ENCODE measurements at places on chromosomes 5 and 9.

DNA sequence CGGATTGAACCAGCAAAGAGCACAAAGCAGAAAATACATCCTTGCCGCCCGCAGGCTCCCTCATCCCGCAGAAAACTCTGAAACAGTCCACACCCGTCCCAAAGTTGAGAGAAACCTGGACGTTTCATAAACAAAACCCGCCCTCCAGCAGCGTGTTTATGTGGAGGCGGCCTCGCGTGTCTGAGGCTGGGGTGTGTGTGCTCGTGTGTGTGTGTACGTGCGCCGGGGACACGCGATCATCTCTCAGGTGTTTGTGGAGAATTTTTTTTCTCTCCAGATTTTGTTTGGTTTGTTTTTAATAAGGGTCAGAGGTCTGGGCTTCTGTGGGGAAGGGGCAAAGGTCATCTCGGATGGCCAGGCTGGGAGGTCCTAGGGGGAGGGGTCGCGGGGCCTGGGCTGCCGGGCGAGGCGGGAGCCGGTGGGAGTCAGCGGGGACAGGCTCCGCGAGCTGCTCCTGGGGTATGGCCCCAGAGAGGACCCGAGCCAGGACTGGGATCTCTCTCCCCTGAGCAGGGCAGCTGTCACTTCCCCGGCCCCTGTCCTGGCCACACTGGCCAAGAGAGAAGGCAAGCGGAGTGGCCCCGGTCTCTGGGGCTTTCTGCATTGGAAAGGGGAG lies 206.4 kb downstream of the C9orf50 start:
- DNase-seq = no peak

DNA sequence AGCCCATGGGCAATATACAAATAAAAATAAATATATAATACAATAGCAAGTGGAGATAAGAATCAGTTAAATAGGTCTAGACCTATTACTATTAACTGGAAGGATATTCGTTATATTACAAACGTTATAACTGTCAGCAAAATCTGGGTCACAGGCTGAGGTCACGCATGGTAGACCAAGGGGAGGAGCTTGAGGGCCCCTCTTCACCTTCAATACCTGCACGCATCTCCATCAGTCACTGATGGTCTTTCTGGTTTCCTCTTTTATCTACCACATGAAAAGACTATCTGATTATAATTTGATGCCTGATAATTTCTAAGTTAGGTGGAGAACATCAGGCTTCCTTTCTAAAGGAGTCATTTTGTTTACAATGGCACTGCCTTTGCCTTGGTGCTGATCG lies 43.2 kb downstream of the MAT2B start:
- no peak for DNase-seq

DNA sequence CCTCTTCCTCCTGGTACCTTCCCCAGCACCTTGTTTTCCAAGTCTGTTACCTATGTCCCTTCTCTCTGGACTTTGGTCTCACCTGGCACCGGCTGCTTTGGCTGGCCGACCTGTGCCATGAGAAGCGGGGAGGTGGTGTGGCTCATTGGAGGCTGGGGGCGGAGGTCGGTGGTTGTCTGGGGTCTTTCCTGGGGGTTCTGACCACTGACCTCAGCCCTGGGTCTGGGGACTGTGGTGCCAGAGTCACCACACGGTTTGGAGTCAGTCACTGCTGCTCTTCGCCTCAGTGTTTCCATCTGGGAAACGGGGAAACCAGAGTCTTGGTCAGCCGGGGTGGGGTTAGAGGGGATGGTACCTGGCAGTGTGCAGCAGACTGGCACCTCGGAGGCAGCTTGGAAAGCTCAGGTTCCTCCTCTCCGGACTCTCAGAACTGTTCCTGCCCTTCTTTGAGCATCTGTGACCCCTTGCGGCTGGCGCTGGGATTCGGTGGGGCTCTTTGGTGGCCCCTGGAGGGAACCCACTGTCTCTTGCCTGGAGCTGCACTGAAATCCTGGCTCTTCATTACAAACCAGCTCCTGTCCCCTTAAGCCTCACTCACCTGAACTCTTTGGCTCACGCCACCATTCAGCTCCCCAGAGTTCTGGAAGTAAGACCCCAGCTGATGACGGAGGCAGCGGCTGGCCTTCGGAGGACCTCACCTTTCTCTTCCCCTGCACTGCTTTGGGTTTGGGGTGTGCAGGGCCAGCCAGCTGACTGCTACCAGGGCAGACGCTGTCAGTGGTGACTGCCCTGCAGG lies 4.1 kb upstream of the RXRA start:
- DNase-seq = no peak

GRCh38 chr5:138760448-138761110 lies 7.4 kb downstream of the CTNNA1 start:
- no peak for DNase-seq

- DNase-seq = no peak
Observed at GRCh38 chr9:79945016-79945415, 373.3 kb downstream of the TLE4 start.

DNA sequence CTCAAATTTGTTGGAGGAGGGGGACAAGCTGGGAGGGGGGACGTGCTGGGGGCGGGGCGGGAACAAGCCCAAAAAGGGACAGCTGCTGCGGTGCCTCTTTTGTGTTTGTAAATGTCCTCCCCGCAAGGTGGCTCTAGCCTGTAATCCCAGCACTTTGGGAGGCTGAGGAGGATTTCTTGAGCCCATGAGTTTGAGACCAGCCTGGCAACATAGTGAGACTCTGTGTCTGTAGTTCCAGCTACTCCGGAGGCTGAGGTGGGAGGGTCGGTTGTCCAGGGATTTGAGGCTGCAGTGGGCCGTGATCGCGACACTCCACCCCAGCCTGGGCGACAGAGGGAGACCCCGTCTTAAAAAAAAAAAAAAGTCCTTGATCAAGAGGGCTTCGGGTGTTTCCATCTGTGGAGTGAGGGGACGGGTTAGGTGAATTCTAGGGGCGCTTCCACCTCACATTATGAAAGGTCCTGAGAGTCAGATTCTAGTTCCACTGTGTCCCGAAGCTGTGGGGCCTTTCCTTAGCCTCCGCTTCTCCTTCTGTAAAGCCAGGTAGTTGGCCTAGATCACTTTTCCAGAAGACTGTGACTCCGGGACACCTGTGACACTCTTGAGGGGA lies 779 bp upstream of the CTNNA1 start:
- no peak for DNase-seq

GRCh38 chr5:10688651-10689171 lies 72.3 kb downstream of the DAP start:
- no peak for DNase-seq

- DNase-seq = no peak
Observed at GRCh38 chr5:103358305-103358995, 99.9 kb downstream of the MACIR start.

DNA sequence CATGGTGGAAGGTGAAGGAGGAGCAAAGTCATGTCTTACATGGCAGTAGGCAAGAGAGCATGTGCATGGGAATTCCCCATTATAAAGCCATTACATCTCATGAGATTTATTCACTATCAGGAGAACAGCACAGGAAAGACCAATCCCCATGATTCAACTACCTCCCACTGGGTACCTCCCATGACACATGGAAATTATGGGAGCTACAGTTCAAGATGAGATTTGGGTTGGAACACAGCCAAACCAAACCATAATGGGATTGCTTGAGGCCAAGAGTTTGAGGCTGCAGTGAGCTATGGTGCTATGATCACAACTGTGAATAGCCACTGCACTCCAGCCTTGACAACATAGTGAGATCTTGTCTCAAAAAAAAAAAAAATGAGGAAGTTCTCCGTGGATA lies 581.8 kb downstream of the TAF11L14 start:
- no peak for DNase-seq

GRCh38 chr5:151107084-151107483 lies 26.2 kb upstream of the TNIP1 start:
- DNase-seq = no peak

GRCh38 chr5:77015938-77016569 lies 14.2 kb upstream of the AGGF1 start:
- DNase-seq = no peak

DNA sequence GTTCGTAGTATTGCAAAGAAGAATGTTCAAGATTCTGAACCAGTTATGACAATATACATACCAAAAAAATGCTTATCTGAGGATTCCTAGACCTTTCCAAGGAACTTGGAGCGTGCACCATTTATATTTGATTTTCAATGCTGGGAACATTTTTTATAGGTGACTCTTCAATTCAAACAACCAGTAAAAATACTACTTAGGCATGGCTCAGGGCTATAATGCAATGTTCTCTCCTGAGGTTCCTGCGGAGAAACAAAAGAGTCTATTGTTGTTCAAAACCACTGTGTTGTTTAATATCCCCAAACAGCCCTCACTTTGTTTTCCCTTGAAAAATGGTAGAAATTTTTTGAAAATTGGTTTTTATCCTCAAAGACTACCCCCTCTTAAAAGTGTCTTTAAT lies 335.7 kb upstream of the IZUMO3 start:
- DNase-seq = no peak

- no peak for DNase-seq
Observed at GRCh38 chr9:125700791-125701190, 6.2 kb downstream of the MAPKAP1 start.

DNA sequence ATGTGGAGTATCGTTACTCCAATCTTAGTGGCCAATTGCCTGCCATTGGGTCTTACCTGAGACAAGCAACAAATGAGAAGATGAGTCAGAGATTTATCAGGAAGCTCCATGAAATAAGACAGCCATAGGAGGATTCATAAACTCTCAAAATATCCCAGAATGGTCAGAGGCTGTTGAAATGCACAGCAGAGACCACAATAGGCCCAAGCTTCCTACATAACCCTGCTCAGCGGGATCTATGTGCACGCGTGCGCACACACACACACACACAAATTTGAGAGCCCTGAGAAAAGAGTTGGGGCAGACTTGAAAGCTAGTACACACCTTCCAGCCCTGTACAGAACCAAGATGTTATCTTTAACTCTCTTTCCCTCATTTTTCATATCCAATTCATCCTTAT lies 9.8 kb downstream of the UIMC1 start:
- DNase-seq = no peak

DNA sequence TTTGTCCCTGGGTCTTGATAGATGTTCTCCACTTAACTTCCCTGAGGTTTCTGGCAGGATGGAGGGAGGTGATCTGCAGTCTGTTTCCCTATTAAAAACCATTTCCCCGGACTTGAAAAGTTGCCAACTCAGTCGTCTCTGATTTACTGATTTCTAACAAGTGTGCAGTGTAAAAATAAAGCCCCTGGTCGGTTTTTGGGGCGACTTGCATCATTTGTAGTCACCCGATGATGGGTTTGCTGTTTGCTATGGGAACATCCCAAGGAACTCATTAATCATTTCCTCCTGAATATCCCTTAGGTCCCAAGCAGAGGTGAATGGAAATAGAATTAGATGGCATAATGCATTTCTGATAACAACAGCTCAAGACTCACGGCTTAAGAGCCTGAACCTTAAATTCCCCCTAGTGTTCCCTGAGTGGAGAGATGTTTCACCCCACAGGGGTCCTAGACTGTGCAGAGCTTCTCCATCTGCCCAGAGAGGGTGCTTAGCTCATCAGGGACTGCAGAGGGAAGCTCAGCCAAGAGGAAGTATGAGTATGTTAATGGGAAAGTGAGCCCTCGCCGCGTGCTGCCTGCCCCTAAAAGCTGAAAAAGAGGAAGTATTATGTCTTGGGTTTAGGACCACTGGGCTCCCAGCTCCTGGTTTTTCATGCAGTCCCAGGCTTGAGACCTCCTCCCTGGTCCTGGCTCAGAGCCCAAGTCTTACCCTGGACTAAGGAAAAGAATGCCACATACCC lies 115.1 kb upstream of the DAP start:
- DNase-seq = no peak

GRCh38 chr5:118146824-118147223 lies 841.5 kb downstream of the DTWD2 start:
- DNase-seq = no peak

DNA sequence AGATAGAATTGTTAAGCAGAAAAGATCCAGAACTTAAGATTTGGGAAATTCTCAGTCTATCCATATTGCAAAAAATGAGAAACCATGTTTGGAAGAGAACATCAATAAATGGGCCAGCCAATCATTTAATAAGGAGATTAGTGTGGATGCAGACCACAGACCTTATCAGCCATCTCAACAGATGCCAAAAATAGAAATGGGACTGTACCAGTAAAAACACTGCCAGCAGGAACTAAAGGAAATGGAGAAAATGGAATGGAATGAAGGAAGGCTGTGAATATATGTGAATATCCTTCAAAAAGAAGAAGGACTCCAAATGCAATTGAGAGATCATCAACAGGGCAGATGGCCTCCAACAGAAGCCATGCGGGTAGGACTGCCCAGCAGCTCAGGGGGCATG lies 52.7 kb upstream of the ZNF618 start:
- no peak for DNase-seq

- no peak for DNase-seq
Observed at GRCh38 chr5:55629815-55630214, 82.3 kb downstream of the SLC38A9 start.

- no peak for DNase-seq
Observed at GRCh38 chr5:127987354-127988145, 96.0 kb upstream of the SLC12A2 start.

- DNase-seq = no peak
Observed at GRCh38 chr9:72132052-72132451, 17.2 kb upstream of the GDA start.

GRCh38 chr5:103907001-103907400 lies 344.4 kb upstream of the NUDT12 start:
- DNase-seq = no peak

DNA sequence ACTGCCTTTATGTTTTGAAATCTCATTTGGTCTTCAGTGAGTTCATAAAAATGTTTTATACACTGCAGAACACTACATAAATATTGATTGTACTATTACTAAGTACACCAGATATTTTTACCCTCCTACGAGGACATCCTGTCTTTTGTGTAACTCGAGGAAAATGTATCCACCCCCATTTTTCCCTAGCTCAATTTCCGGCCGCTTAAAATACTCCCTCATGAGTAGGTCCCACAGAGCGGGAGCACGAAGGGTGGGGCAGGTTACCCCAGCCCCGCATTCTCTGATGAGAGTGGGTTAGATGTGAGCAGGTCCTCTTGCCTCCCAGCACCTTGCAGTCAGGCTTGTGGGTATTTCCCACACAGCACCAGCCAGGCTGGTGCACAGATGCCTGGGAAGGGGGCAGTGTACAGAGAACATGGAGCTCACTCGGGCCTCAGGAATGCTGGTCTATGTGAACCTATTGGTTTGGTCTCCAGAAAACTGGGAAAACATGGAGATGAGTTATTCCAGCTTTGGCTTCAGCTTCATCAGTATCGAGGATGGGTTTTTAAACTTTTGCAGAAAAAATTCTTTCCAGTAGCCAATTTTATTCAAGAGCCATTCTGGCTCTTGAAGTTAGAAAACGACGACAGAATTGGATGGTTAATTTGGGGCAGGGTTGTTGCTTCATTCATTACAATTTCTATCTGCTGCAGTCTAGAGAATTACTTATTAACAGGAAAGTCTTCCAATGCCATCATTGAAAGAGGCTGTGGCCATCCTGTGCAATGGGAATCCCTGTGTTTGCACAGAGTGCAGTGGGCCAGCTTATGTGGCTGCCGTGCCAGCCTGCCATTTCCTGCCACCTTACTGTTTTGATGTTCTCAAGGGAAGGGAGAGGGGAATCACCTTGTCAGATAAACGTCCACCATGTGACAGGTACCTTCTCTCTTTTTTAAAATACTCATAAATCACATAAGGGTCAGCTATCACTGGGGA lies 73.2 kb downstream of the WDR41 start:
- DNase-seq = no peak

- DNase-seq = no peak
Observed at GRCh38 chr9:2174306-2174705, 159.2 kb downstream of the SMARCA2 start.

GRCh38 chr9:20496328-20496727 lies 126.0 kb downstream of the MLLT3 start:
- DNase-seq = no peak
